Activated gamma-delta T cell treated with Interleukin-2 at 50 U/mL for 16 hours (primary cell): ENCODE measurements at places on chromosomes 3 and 15.

DNA sequence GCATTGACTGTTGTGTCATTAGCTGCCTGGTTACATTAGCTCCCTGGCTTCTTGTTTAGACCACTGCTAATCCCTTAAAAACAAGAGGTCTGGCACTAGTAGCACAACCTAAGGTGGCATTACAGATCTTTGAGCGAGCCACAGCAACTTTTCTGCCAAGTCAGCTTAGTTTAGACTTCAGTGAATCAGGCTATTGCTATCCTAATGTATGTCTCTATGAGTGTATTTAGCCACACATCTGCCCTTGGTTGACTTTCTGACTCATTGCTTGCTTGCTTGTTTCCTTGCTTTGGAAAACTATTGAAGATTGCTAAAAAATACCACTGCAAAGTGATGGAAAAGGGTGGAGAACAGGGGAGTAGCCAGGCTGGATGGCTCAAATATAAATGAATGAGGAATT lies 50.2 kb downstream of the CHP1 start:
- no peak for DNase-seq

DNA sequence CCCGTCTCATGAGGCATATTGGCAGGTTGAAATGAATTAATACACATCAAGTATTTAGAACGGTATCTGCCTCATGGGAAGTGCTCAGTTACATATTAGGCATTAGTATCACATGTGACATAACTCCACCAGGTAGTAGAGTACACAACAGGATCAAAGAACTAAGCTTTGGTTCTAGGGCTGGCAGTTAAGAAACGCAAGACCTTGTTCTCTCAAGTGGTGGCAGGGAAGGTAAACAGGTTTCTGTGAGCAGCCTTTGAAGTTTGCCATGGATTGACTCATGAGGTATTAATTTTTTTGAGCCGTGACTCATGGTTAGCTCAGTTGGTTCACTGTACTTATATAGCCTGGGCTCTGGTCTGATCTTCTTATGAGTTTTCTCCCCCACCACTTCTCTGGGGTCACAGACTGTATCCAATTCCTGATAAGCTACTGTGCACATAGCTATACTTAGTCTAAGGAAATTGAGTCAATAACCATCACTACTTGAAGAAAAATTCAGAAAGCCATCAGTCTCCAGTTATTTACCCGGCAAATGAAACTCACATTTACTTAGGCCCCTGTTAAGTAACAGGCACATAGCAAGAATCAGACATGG lies 155.6 kb upstream of the STT3B start:
- DNase-seq: peak; percentile 29

- DNase-seq: no peak
Observed at GRCh38 chr3:33364531-33365128, 75.6 kb downstream of the UBP1 start.

GRCh38 chr3:103170651-103171050 lies 735.8 kb downstream of the ZPLD1 start:
- DNase-seq: no peak

- no peak for DNase-seq
Observed at GRCh38 chr3:24538891-24539290, 44.2 kb upstream of the THRB start.

DNA sequence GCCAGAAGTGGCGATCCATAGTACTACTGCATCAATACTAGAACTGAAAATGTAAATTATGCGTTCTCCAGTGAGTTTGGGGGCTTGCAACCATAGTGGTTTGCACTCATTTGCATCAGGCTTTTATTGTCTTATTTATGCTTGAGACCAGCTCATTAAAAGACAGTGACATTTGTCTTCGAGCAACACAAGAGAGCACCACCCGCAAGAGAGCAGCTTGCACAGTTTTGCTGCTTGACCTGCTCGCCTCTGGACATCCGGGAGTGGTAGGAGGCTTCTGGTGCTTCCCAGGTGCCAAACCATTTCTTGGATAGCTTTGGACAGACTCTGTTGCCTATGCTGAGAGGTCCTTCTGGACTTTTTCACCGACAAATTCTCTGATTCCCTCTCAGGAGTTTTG lies 294.6 kb downstream of the MEX3B start:
- no peak for DNase-seq

GRCh38 chr3:101244212-101244575 lies 76.2 kb downstream of the IMPG2 start:
- no peak for DNase-seq

- no peak for DNase-seq
Observed at GRCh38 chr3:129101370-129102138, 20.1 kb downstream of the RAB43 start.

DNA sequence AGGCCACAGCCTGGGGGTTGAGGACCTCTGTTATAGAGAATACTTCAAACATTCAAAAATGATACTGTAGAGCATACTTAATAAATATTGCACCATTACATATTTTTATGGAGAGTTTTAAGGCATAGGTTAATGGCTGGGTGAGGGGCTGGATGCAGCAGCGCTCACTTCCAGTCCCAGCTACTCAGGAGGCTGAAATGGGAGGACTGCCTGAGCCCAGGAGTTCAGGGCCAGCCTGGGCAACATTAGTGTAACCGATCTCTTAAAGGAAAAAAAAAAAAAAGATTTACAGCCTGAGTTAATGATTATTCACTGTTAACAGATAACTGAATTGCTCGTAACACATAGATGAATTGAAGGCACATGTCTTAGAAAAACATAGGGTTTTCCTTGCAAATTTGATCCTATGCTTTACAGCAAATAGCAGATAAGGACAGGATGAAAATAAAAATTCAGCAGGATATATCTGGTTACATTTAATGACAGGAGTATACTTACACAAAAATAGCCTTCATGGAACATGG lies 282.9 kb downstream of the TBC1D5 start:
- no peak for DNase-seq

- no peak for DNase-seq
Observed at GRCh38 chr3:182693723-182694122, 99.6 kb upstream of the ATP11B start.

DNA sequence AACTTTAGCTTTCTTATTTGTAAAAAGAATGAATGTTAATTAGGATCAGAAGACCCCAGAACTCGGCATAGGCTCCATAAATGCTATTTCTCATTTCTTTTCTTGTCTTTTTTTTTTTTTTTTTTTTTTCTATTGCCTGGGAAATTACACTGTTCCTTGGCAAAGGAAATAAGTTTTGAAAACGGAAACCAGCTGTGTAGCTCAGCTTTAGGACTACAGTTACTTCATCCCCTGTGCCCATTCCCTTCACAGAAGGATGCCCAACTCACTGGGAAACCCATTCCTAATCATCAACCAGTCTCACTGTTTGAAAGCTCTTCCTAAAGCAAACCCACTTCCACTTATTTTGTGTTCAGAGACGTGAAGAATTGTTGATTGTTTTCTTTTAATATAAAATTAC lies 254.0 kb upstream of the IL12A start:
- DNase-seq: no peak

DNA sequence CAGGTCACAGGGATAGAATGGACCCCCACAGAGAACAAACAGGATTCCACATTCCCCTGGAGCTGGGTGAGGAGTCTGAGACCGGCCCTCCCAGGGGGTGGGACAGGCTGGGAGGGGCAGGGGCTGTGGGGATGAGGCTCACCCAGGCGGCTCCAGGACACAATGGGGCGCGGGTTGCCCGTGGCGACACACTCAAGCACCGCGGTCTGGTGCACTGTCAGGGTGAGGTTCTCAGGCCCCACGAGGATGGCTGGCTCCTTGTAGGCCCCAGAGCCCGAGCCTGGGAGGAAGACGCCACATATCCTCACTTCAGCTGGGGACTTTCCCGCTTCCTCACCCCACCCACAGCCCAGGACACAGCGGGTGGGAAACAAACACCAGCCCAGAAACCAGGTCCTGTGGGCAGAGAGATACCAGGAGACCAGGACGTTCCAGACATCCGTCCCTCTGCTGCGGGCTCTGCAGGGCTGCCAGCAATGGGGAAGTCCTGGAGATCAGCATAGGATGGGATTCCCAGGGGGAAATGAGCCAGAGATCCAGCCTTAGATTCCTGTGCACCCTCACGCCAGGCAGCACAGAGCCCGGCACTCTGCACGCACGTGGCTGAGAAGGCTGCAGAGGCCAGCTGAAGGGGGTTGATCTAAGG lies 30.2 kb downstream of the RNU5B-1 start:
- DNase-seq: no peak

- no peak for DNase-seq
Observed at GRCh38 chr3:39989746-39990145, 180.3 kb downstream of the MYRIP start.

DNA sequence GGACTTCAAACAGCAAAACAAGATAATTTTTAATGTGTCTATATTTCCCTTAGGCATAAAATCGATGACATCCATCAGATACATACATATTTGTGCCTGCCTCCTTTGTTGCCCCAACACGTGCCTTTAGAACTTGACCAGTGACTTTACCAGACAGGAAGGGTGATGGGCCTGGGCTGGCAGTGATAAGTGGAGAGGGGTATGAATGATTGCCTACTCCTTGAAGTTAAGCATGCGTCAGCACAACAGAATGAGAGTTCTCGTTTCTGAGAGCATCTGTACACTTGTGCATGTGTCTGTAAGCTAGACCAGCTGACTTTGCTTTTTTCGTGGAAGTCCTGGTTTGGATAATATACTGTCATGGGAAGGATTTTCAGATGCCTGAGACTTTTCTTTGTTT lies 54.9 kb upstream of the COL6A6 start:
- DNase-seq: no peak

DNA sequence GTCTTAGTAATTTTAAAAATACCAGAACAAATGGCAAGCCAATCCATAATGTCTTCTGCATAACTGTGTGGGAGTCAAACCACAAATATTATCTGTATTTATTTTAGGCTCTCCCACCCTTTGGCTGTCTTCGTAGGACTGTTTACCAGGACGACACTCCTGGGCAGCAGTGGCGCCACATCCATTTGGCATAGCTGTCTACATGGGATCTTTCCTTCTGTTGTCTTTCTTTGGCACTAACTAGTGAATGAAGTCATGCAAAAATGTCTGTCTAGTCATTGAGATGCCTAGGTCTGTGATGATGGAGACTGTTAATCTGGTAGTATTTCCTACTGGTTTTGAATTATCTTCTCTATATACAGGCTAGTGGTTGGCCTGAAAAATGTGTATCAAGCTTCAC lies 54.0 kb upstream of the CHMP2B start:
- no peak for DNase-seq

- DNase-seq: no peak
Observed at GRCh38 chr3:44669760-44670159, 21.2 kb downstream of the ZNF35 start.

GRCh38 chr15:96338766-96339618 lies 8.5 kb downstream of the NR2F2 start:
- DNase-seq: no peak

DNA sequence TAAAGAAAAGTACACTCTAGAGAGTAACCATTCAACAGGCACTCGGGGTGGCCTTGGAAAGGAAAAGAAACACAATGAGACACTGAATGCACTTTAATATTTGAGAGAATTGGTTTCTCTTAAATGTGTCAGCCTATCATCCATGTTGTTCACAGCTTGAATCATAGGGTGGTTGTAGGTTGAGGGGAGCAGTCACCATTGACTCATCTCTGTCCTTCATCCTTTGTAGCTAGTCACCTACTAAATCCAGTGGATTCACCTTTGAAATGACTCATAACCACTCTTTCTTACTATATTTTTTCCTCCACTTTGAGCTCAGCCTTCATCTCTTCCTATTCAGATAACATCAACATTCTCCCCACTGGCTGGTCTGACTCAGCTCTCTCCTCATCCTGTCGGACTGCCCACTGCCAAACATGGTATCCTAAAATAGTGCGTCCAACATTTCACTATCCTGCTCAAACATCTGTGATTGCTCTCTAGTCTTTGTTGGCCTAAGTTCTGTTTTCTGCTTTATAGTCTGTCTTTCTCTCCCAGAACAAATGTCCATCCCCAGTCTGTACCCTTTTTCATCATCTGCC lies 182.7 kb upstream of the GADL1 start:
- no peak for DNase-seq

DNA sequence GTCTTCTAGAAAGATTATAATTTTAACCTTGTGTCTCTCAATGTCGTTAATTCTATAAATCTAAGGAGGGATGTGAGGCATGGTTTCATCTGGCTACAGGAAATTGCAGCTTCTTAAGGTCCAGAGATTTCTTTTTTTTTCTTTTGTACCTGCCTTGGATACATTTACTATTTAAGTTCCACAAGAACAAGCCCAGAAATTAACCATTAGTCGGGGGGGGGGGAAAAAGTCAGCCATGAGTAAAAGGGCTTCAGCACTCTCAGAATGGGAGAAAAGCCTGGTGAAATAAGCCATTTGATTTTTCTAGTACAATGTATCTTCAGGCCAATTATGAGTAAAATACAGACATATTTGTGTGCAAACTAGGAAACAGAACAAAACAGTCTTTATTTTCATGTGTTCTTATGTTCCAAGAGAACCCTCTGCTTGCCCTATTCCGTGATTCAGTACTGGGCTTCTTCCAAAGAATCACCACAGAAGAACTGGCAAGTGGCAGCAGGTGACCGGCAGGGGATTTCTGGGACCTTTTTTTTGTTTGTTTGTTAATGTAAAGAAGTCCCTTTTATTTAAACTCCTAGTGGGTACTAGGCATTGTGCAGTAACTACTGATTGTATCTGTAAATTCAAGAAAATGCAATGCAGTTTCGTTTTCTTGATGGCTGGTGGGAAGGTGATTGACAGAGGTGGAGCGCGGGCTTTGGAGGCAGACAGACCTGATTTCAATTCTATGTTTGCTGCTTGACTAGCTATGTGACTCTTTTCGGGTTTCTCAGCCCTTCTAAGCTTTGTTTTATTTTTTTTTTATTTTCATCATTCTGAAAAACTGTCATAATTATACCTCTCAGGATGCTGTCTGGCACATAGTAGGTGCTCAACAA lies 82.5 kb downstream of the PEX5L start:
- DNase-seq: no peak

DNA sequence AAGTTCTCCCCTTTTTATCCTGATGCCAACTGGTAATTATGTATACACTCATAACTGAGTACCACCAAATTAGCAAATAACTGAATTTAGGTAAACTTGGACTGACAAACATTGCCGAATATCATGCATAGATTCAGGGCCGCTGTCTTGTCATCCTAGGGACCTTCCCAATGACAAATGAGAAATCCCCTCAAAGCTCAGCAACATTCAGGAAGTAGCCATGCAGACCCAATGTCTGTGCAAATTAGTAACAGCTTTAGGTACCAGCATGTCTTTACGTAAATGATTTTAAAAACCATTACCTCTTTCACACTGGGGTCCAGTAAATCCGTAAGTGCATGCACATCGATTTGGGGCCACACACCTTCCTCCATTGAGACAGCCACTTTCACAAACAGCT lies 49.5 kb downstream of the FBN1 start:
- no peak for DNase-seq

- no peak for DNase-seq
Observed at GRCh38 chr15:81492331-81492968, 118.4 kb upstream of the TMC3 start.

- DNase-seq: no peak
Observed at GRCh38 chr3:139198929-139199328, 144.9 kb upstream of the MRPS22 start.

DNA sequence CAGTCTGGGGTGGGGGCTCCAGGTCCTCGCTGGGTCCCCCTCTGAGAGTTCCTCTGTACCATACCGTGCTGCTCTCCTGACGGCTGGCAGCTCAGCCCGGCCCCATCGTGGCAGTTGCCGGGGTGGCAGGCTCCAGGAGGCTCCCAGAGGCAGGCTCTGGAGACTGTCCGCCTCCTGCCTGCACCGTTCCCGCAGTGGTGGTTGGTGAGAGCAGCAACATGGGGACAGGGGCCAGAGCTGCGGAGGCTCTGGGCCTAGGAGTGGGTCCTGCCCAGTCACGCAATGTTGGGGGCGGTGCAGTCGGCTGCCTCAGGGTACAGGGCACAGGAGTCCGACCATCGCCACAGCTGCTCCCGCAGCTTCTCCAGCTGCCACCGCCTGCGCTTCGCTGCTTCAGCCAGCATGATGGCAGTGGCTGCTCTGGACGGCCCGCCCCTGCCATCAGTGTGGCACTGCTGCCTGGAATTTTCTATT lies 492.7 kb downstream of the AGBL1 start:
- DNase-seq: no peak
